GM23338 (cell line): ENCODE measurements at places on chromosomes 13 and 19.

- no peaks in the 10 kb centered on the region for H3K36me3 ChIP-seq
- H3K27ac ChIP-seq: 0 out of 2 replicates have a peak overlapping the region, but pooled peaks have one; percentile 69
- DNase-seq: peak; percentile 54
- no peaks in the 10 kb centered on the region for H3K4me1 ChIP-seq
- no peaks in the 10 kb centered on the region for H3K27me3 ChIP-seq
- peak overlapping the region; percentile 96 for H3K4me3 ChIP-seq
Observed at GRCh38 chr19:11261431-11261970, 823 bp downstream of the DOCK6 start.

DNA sequence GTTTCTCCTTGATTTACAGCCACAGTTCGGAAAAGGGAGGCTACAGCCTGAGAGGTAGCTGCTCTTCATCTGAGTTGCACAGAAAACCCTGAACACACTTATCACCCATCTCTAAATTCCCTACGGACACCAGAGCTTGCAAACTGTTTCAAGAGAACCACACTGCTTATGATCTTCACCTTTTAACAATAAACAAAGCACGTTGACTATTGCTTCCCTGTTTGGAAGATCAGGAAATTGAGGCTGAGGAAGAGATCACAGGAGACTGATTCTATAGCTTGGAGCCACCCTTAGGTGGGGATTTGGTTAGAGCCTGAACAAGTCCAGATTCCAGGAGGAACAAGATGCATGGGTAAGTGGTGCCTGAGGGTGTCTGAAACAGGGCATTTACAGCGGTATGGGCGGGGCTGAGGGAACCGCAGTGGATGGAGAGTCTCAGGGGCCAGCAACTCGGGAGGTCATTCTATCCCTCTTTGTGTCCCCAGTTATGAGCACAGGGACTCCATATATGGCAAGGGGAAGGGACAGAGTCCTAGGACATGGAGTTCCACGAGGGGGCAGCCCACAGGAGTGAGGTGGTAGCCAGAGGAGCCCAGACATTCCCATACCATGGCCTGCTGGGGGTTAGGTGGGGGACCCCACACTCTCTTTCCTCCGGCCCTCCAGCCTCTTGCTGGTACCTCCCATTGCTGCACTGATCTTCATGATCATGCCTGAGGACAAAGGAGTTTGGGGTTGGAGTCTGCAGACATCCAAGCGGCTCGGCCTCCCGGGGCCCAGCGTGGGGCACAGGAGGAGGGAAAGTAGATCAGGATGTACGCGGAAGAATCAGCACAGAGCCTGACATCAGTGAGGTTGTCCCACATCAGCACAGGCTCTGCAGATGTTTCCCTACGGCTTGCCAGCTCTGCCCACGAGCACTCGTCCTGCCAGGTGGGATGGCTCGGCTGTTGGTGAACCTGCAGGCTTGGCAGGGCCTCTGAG, 162.3 kb upstream of the ZNF536 start:
- H3K36me3 ChIP-seq: no peaks in the 10 kb centered on the region
- H3K4me1 ChIP-seq: no peaks in the 10 kb centered on the region
- no peak for DNase-seq
- no peak overlapping the region for H3K27ac ChIP-seq

GRCh38 chr13:58991826-58992477, 1171.8 kb downstream of the DIAPH3 start:
- H3K27me3 ChIP-seq: no peaks in the 10 kb centered on the region
- H3K36me3 ChIP-seq: no peaks in the 10 kb centered on the region
- H3K4me1 ChIP-seq: no peaks in the 10 kb centered on the region
- no peak overlapping the region for H3K27ac ChIP-seq

GRCh38 chr13:93224535-93224934, 2.1 kb upstream of the GPC6 start:
- DNase-seq: peak; percentile 95
- H3K27ac ChIP-seq: peak overlapping the region; percentile 56
- H3K27me3 ChIP-seq: 0 out of 2 replicates have a peak, but pooled peaks cover under 1% of the 10 kb centered on the region
- H3K36me3 ChIP-seq: no peaks in the 10 kb centered on the region

- H3K36me3 ChIP-seq: no peaks in the 10 kb centered on the region
- H3K4me3 ChIP-seq: no peak overlapping the region
- H3K27me3 ChIP-seq: no peaks in the 10 kb centered on the region
- no peak for DNase-seq
- no peak overlapping the region for H3K27ac ChIP-seq
Observed at GRCh38 chr13:73578251-73578875, 519.6 kb downstream of the KLF5 start.

DNA sequence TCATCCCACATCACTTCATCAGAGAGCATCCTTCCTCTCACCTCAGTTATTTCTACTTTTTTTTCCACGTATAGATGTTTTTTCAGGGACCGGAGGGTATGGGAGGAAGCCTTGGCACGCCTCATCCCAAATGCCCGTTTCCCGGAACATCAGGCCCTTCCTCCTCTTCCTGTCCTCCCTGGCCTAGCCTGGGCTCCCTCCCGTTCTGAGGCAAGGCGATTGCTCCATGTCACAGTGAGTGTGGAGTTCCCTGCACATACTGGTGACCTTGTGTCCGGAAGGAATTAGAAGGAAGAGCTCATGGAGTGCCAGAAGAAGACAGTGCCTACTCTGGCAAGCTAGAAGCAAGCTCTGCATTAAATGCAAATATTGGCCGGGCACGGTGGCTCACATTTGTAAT, 1.1 kb upstream of the ZNF627 start:
- no peak overlapping the region for H3K4me3 ChIP-seq
- H3K27ac ChIP-seq: no peak overlapping the region
- peaks cover 3% of the 10 kb centered on the region; the same call in 1 of the 2 replicates for H3K4me1 ChIP-seq
- peaks cover 9% of the 10 kb centered on the region for H3K36me3 ChIP-seq

DNA sequence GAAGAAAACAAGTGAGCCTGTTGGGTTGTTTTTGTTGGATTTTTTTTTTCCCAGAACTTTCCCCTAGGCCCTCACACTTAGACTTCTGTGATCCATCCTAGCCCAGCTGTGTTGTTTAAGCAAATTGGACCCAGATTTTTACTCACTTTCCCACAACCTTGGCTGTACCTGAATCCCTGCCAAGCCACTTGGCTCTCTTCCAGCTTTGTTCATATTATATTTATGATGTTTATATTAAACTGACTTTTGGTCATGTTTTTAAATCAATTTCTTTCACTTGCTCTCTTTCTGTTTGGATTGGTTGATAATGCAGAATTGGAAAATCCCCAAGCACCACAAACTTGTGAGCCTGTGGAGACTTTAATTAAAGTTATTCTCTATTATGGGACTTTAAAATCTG, 16.6 kb downstream of the OLFM4 start:
- H3K27me3 ChIP-seq: no peaks in the 10 kb centered on the region
- H3K4me3 ChIP-seq: no peak overlapping the region
- H3K27ac ChIP-seq: no peak overlapping the region
- H3K4me1 ChIP-seq: no peaks in the 10 kb centered on the region

GRCh38 chr13:27339299-27339698, 68.7 kb downstream of the RASL11A start:
- H3K27ac ChIP-seq: no peak overlapping the region
- peak; percentile 89 for DNase-seq
- no peaks in the 10 kb centered on the region; the same call in 1 of the 2 replicates for H3K4me1 ChIP-seq

- peak; percentile 24 for DNase-seq
- H3K4me3 ChIP-seq: no peak overlapping the region
- H3K4me1 ChIP-seq: no peaks in the 10 kb centered on the region
- H3K36me3 ChIP-seq: no peaks in the 10 kb centered on the region
Observed at GRCh38 chr19:49196527-49197240, 39.1 kb downstream of the TRPM4 start.

- no peak for DNase-seq
- no peaks in the 10 kb centered on the region for H3K27me3 ChIP-seq
- H3K36me3 ChIP-seq: peaks cover 10% of the 10 kb centered on the region
- H3K4me3 ChIP-seq: peak overlapping the region; percentile 66
Observed at GRCh38 chr19:15196360-15197005, 4.3 kb downstream of the NOTCH3 start.

GRCh38 chr13:90951663-90952062, 395.8 kb upstream of the MIR17HG start:
- DNase-seq: no peak
- no peaks in the 10 kb centered on the region for H3K27me3 ChIP-seq
- no peak overlapping the region for H3K4me3 ChIP-seq
- H3K27ac ChIP-seq: no peak overlapping the region
- no peaks in the 10 kb centered on the region; the same call in 1 of the 2 replicates for H3K4me1 ChIP-seq

DNA sequence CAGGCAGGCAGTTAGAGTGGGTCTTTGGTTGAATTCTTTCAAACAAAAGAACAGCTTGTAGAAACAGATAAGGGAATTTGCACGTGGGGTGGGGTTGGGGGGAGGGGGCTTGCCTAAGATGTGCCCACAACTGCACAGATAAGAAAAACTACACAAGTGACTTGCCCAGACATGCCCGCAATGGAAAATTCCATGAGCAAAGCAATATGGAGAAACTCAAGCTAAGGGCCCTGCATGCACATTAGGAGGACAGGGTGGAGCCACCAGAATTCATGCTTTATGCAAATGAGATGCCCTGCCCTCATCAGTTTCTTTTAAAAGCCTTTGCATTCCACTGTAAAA, 755.6 kb upstream of the MIR17HG start:
- no peak overlapping the region for H3K27ac ChIP-seq
- peak; percentile 13 for DNase-seq
- H3K4me3 ChIP-seq: no peak overlapping the region
- H3K4me1 ChIP-seq: no peaks in the 10 kb centered on the region
- no peaks in the 10 kb centered on the region for H3K36me3 ChIP-seq

DNA sequence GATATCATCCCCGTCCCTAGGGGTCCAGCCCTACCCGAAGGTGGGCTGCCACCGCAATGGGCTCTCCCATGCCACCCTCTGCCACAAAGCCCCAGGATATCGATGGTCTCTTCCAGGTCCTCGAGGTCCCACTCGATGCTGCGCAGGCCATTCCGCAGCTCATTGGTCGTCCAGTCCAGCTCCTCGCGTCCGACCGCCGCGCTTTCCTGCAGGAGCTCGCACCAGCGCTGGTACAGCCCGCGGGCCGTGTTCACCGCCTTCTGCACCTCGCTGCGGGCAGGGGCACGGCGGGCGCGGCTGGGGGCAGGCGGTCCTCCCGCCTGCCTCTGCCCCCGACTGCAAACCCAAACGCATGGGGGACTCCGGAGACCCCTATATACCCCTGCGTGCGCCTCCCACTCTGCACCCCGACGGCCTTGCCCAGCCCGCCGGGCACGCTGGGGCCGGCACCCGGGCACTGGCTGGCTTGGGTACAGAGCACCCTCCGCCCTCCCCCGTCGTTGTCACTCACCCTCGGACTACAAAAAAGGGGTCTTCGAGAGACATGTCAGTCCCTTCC, 468 bp downstream of the STX10 start:
- peak; percentile 76 for DNase-seq
- H3K27ac ChIP-seq: no peak overlapping the region
- H3K4me1 ChIP-seq: no peaks in the 10 kb centered on the region
- H3K36me3 ChIP-seq: peaks cover 7% of the 10 kb centered on the region; the same call in 1 of the 2 replicates
- H3K4me3 ChIP-seq: peak overlapping the region; percentile 90
- H3K27me3 ChIP-seq: no peaks in the 10 kb centered on the region

GRCh38 chr19:34314437-34315313, 50.3 kb upstream of the GPI start:
- H3K27me3 ChIP-seq: no peaks in the 10 kb centered on the region
- no peak overlapping the region for H3K27ac ChIP-seq
- no peak overlapping the region for H3K4me3 ChIP-seq
- H3K36me3 ChIP-seq: no peaks in the 10 kb centered on the region

GRCh38 chr13:28349907-28350654, 144.8 kb downstream of the FLT1 start:
- no peak for DNase-seq
- H3K4me1 ChIP-seq: peaks cover 23% of the 10 kb centered on the region
- no peaks in the 10 kb centered on the region for H3K36me3 ChIP-seq
- H3K27ac ChIP-seq: 0 out of 2 replicates have a peak overlapping the region, but pooled peaks have one; percentile 53
- no peak overlapping the region for H3K4me3 ChIP-seq

- H3K27ac ChIP-seq: no peak overlapping the region
- no peak overlapping the region for H3K4me3 ChIP-seq
- no peaks in the 10 kb centered on the region; the same call in 1 of the 2 replicates for H3K36me3 ChIP-seq
- H3K4me1 ChIP-seq: no peaks in the 10 kb centered on the region
- no peak for DNase-seq
- H3K27me3 ChIP-seq: no peaks in the 10 kb centered on the region
Observed at GRCh38 chr19:55247621-55248099, 11.2 kb downstream of the PPP6R1 start.

- no peaks in the 10 kb centered on the region for H3K36me3 ChIP-seq
- H3K27ac ChIP-seq: no peak overlapping the region
- H3K4me3 ChIP-seq: no peak overlapping the region
- peaks cover 6% of the 10 kb centered on the region for H3K4me1 ChIP-seq
Observed at GRCh38 chr13:58889474-58889873, 1257.9 kb downstream of the PCDH17 start.

DNA sequence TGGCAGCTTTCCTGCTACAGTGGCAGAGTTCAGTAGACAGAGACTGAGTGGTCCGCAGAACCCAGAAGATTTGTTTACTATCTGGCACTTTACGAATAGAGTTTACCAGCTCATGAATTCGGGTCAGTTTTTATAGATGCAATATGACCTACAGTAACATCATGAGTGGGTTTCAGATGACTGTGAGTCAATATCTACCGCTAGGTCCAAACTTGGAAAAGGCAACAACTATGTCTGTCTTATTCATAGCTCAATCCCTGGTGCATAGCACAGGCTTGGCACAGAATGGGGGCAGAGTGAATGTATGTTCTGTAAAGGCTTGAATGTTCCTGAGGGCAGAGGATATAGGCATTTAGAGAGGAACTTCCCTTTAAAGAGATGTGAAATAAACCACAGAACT, 65.2 kb downstream of the RAP2A start:
- H3K4me3 ChIP-seq: no peak overlapping the region
- no peaks in the 10 kb centered on the region for H3K4me1 ChIP-seq
- H3K36me3 ChIP-seq: no peaks in the 10 kb centered on the region

- H3K27ac ChIP-seq: no peak overlapping the region
- DNase-seq: no peak
- H3K36me3 ChIP-seq: no peaks in the 10 kb centered on the region
- no peak overlapping the region for H3K4me3 ChIP-seq
- H3K4me1 ChIP-seq: no peaks in the 10 kb centered on the region
Observed at GRCh38 chr19:6071875-6072274, 38.4 kb downstream of the RFX2 start.

GRCh38 chr13:51518827-51519226, 65.4 kb upstream of the WDFY2 start:
- H3K36me3 ChIP-seq: peaks cover 6% of the 10 kb centered on the region; the same call in 1 of the 2 replicates
- no peak overlapping the region for H3K4me3 ChIP-seq
- H3K27me3 ChIP-seq: no peaks in the 10 kb centered on the region
- H3K27ac ChIP-seq: no peak overlapping the region
- H3K4me1 ChIP-seq: 0 out of 2 replicates have a peak, but pooled peaks cover 2% of the 10 kb centered on the region

DNA sequence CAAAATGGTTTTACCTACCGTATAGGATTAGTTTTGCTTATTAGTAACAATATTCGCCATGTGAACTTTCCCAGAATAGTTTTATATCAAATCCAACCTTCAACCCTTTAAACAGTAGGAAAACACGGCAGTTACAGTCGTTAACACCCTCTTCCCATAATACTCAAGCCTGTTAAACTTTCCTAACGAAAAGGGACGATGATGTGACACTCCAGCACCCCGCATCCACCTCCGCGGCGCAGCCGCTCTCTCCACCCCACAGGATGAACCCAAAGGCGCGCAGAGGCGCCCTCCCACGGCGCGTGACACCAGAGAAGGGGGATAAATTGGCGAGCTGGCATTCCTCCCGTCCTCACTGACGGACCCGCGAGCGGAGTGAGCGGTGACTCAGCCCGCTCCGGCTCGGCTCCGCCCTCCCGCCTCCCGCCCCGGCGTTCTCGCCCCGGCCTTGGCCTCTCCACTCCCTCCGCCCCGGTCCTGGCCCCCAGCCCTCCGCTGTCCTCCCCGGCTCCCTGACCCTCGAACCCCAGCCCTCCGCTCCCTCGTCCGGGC, 665 bp downstream of the TUBGCP3 start:
- H3K4me3 ChIP-seq: peak overlapping the region; percentile 74
- H3K27ac ChIP-seq: peak overlapping the region; percentile 95
- peak; percentile 76 for DNase-seq
- no peaks in the 10 kb centered on the region for H3K27me3 ChIP-seq
- no peaks in the 10 kb centered on the region; the same call in 1 of the 2 replicates for H3K36me3 ChIP-seq

GRCh38 chr13:91621963-91622362, 223.5 kb downstream of the GPC5 start:
- H3K4me1 ChIP-seq: no peaks in the 10 kb centered on the region
- no peaks in the 10 kb centered on the region for H3K36me3 ChIP-seq
- no peaks in the 10 kb centered on the region for H3K27me3 ChIP-seq
- DNase-seq: no peak
